ENCODE measurements at places on chromosomes 5 and 9.

- DNase-seq, result no peak
These were observed 461.3 kb downstream of the ENC1 start for GRCh38 chr5:74179179-74179578.

DNA sequence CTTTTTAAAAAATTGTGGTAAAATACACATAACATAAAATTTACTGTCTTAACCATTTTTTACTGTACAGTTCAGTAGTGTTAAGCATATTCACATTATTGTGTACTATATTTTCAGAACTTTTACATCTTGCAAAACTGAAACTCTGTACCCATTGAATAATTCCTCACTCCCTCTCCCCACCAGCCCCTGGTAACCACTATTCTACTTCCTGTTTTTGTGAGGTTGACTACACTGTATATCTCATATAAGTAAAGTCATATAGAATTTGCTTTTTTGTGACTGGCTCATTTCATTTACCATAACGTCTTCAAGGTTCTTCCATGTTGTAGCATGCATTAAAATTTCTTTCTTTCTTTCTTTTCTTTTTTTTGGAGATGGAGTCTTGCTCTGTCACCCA is 87.0 kb downstream of the LNPEP start:
- no peak for DNase-seq

- no peak for DNase-seq
These were observed 37.2 kb upstream of the HNRNPA0 start for GRCh38 chr5:137791387-137791786.

GRCh38 chr5:21212026-21212425 is 1224.0 kb upstream of the CDH18 start:
- no peak for DNase-seq

GRCh38 chr5:141733198-141733597 is 51.2 kb upstream of the ARAP3 start:
- DNase-seq, result no peak

DNA sequence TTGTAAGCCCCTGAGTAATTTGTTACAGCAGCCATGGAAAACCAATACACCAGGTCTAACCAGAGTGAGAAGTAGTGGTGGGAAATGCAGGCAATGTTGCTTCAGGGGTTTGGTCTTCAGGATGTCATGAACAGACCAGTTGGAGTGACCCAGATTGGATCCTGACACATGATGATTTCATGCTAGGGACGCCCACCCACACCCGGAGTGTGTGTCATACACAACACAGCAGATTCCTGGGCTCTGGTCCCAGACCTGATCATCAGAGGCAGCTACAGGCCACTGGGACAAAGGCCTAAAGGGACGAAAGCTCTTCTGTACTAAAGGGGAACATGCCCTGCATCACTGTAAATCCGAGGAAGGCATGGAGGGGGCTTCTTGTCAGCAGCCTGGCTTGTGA is 194.2 kb downstream of the NSG2 start:
- DNase-seq, result no peak

DNA sequence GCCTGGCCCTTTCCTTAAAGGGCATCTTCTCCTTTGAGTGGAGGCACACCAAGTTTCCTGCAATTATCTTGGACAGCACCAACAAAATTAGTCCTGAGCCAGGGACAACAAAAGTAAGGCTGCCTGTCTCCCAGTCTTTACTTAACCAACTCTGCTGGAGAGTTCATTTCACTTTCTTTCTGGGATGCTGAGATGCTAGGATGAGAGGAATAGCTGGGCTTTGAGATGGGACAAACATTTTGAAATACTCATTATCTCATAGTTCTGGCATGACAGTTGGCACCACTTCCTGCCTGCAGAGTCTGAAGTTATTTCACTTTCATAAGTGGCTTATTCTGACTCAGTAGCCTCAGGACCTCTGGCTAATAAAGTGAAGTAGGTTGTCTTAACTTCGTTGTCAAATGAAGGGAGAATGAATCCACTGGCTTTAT is 157.0 kb downstream of the C9orf152 start:
- DNase-seq, result no peak

DNA sequence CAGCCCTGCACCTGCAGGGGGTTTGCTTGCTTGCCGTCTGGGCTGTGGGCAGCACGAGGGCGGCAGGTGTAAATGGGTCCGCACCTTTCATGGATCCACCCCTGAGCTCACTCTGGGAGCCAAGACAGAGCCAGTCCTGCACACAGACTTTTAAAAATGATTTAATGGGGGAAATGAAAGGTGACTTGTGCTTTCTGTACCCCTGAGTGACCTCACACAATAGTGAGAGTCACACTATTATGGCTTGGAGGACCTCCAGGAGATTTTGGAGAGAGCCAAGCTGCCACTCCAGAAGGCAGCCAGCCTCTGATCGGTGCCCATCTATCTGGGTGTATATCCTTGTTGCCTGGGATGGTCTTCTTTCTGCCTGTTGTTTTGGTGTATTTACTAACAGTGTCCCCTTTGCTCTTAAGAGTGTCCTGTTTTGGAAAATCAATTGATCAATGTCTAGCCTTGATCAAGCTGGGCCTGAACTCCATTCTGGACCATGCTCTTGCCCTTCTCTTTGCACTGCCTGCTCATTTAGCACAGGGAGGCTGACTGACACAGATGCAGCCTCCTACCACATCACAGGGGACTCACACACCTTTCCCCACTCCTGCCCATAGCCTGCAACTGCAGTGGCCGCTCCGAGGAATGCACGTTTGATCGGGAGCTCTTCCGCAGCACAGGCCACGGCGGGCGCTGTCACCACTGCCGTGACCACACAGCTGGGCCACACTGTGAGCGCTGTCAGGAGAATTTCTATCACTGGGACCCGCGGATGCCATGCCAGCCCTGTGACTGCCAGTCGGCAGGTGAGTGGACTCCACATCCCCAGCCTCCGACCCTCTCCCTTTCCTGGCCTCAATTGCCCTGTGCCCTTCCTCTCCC is 29.5 kb downstream of the LAMC3 start:
- no peak for DNase-seq

GRCh38 chr9:15136646-15137045 is 170.4 kb downstream of the TTC39B start:
- DNase-seq, result no peak

DNA sequence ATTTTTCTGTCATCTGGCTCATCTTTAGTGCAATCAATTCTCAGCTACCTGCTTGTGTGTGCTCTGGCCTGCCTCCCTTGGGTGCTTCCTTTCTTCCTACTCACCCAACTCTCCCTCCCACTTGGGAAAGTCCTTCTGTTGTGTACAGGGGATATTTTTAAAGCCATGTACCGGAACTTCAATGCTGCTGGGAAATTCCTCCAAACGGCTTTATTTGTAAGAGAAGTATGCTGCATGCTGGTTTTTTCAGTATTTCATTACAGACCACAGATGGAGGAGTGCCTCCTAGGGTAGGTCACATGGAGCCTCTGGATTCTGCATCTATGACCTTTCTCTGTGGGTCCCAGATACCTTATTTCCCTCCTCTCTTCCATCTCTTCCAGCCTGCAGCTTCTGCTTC is 5.4 kb upstream of the HMHB1 start:
- DNase-seq, result no peak

GRCh38 chr9:133597316-133597957 is 11.8 kb downstream of the FAM163B start:
- DNase-seq, result no peak

GRCh38 chr5:97297063-97297703 is 114.1 kb upstream of the RIOK2 start:
- no peak for DNase-seq

DNA sequence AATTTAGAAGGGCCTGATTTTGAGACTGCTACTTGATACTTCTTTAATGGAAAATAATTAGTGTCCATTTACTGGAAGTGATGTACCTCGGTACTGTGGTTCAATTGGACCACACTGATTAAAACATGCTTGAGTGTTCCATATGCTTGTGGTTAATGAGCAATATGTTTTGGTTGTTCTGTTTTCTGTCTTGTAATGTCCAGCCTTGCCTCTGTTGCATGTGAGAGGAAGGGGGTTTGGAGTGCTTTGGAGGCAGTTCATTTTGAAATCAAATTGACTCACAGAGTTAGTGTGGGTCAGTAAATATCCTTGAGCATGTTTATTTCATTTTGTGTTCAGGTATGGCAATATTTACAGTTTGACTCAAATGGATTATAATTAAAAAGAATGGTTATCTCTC is 334.4 kb downstream of the ARHGEF28 start:
- no peak for DNase-seq

GRCh38 chr5:55027595-55027994 is 3.5 kb downstream of the GZMK start:
- DNase-seq, result no peak

- no peak for DNase-seq
These were observed 9.4 kb downstream of the SCGB3A2 start for GRCh38 chr5:147887930-147888329.

- no peak for DNase-seq
These were observed 218.5 kb downstream of the RANBP17 start for GRCh38 chr5:171080186-171080938.

DNA sequence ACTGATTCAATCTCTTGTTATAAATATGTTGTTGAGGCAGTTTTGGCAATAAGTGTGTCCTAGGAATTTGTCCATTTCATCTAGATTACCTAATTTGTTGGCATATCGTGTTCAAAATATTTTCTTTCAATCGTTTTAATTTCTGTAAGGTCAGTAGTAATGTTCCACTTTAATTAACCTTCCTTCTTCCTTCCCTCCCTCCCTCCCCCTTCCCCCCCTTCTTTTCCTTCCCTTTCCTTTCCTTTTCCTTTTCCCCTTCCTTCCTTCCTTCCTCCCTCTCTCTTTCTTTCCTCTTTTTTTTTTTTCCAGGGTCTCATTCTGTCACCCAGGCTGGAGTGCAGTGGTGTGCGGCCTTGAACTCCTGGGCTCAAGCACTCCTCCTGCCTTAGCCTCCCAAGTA is 27.1 kb downstream of the CD14 start:
- DNase-seq, result no peak

- no peak for DNase-seq
These were observed 10.4 kb downstream of the CAAP1 start for GRCh38 chr9:26882154-26882553.

GRCh38 chr9:127027694-127028093 is 94.7 kb downstream of the ANGPTL2 start:
- DNase-seq, result no peak

GRCh38 chr9:131678499-131679111 is 61.3 kb downstream of the RAPGEF1 start:
- peak; percentile 90 for DNase-seq

DNA sequence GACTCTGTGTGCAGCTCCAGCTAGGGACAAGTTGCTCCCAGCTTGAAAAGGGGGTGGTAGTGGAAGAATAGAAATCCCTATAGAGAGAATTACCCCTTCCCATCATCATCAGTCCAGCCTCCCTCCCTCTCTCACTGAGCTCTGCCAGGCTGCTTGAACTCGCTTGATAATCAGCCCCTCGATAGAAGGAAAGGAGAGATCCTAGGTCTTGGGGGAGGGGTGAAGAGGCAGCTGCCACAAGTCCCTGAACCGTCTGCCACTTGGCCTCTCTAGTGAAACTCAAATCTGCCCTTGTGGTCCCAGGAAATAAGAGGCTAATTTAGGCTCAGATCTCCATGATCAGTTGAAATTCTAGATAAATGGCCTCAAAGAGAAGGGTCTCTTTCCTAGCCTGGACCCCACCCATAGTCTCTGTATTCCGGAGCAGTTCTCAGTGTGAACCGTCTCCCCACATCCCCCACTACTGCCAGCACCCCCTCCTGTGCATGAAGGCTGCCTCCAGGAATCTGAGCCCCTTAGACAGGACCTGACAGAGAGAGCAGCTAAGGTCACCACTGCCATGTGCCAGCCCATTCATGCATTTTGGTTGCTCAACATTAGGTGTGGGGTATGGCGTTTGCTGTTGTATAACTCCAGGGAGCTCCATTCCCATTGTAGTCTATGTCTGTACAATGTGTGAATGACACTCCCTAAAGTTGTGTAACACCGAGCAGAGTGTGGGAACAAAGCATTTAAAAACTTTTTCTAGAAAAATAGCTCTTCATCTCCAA is 5.5 kb downstream of the DNAJB5 start:
- peak; percentile 73 for DNase-seq

DNA sequence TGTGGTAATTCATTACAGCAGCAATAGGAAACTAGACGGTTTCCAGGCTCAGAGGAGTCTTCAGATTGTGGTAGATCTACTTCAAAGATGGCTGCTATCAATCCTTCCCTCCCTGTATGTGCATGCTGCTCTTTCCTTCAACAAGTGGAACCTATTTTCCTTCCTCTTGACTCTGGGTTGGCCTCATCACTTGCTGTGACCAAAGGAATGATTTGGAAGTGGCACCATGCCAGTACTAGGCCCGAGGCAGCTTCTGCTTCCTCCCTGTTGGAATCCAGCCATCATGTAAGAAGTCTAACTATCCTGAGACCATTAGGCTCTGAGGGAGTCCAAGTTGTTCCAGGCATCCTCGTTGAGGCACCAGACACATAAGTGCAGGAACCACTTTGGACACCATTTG is 46.5 kb upstream of the MCTP1 start:
- DNase-seq, result no peak

GRCh38 chr5:112795342-112795741 is 57.7 kb downstream of the APC start:
- no peak for DNase-seq

DNA sequence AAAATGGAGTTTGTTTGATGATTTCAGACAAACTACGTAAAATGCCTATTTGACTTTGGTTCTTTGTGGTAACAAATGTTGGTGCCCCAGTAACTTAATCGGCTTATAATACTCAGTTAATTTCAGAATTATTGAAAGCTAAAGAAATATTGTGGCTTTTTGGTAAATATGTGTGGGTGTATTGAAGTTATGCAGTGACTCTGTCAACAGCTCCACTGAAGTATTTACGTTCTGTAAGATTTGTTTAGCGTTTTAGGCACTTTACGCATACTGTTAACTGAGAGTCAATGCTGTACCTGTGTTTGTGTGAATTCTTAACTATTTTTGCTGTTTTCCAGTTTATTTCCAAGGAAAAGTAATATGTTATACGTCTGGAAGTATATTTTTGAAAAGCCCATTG is 2.2 kb downstream of the RAD23B start:
- no peak for DNase-seq

DNA sequence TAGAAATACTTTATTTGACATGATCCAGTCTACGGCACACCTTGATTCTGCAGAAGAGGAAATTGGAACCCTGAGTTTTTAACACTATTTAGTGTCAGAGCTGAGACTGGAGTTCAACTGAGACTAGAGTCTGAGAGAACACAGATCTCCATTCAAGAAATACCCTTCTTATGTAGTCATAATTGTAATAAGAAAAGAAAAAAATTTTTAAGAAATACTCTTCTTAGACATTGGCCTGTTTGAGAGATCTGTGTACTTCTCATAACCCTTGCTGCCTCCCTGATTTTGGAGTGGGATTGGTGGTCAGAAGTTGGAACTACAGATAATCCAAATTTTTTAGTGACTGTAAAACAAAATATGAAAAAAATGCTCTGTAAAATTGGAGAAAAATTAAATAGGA is 253.4 kb downstream of the ARRDC3 start:
- DNase-seq, result no peak

GRCh38 chr9:117466111-117466510 is 51.3 kb upstream of the ASTN2 start:
- no peak for DNase-seq

- peak; percentile 46 for DNase-seq
These were observed 26.5 kb downstream of the B4GALT1 start for GRCh38 chr9:33140401-33141360.

GRCh38 chr9:133762488-133763271 is 24.5 kb upstream of the SARDH start:
- peak; percentile 49 for DNase-seq
